ENCODE measurements at places on chromosomes 13 and 19. TPM values are rescaled to one million over a fixed set of nuclear protein-coding genes. Genes with fewer than 3 reads are reported as not detected.

GRCh38 chr13:98189841-98190505 lies 12.9 kb upstream of the RNF113B start:
- no peak for DNase-seq

GRCh38 chr13:77696879-77697216 lies 639 bp upstream of the SLAIN1 start:
- no peak for DNase-seq

- DNase-seq: no peak
Observed at GRCh38 chr13:45422731-45423292, 4.6 kb upstream of the SLC25A30 start.

DNA sequence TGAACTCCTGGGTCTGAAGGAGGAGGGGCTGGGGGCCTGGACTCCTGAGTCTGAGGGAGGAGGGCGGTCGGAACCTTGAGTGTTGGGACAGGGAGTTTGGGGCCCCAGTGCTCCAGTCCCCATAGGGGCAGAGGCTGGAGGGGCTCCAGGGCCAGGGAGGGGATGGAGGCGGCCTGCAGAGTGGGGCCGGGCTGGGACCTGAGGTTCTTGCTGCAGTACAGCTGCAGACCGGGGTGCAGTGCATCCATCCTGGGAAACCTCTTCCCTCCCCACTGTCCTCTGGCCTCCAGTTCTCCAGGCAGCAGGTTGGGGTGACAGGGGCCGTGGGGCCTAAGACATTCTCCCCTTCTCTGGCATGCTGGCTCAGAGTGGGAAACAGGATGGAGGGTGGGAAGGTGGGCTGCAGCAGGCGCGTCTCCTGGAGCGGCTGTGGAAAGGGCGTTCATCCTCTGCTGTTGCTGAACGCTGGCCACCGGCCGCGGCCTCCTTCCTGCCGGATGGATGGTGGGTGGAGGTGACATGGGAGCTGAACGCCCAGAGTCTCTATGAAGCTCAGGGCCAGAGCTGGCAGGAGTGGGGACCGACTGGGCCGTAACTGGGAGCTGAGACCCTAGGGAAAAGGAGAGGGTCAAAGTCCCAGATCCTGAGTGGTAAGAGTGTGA lies 1.6 kb downstream of the BRSK1 start:
- no peak for DNase-seq

DNA sequence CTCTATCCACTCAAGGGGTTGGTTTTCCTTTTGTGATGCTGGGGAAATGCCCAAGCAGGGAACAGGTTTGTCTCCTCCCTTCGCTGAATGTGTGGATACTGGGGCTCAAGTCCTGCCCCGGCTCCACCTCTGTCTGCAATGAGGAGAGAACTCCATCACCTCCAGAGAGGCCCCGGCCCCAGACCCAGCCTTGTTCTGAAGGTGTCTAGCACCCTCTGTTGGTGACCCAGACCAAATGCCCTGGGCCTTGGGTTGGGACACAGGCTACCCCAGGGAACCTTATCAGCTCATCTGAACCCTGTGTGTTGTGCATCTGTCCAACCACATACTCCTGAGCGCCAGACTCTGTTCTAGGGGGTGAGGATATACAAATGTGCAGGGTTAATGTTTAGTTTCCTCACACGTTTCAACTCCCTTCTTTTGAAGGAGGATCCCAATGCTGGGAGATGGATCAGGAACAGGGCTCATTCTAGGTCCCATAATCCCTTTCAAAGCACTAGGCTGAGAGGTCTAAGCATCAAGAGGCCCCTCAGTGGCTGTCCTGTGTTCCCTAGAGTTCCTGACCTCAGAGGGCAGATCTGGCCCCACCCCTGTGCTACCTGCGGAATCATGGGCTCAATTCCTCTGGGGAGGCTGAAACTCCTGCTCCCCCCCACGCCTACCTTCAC lies 112.5 kb upstream of the SLC7A1 start:
- peak; percentile 57 for DNase-seq

GRCh38 chr19:43768273-43769050 lies 12.3 kb downstream of the KCNN4 start:
- no peak for DNase-seq

DNA sequence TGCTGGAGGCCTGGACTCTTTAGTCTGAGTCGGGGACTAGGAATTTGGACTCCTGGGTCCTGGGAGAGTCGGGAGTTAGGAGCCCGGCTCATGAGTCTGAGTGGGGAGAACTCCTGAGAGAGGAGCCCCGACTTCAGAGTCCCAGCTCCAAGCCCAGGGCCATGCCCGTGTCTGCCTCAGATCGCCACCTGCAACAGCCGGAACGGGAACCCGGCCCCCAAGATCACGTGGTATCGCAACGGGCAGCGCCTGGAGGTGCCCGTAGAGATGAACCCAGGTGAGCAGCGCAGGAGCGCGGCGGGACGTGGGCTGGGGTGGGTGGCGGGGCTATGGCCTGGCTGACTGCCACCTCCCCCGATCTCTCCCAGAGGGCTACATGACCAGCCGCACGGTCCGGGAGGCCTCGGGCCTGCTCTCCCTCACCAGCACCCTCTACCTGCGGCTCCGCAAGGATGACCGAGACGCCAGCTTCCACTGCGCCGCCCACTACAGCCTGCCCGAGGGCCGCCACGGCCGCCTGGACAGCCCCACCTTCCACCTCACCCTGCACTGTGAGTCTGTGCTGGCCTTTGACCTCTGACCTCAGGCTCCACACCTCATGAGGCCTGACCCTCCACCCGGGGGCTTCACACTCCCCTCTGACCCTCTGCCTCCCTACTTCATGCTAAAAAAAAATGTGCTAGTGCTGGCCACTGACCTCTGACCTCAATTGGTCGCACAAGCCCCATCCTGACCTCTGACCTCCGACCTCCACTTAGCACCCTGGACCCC lies 4.4 kb downstream of the BCAM start:
- DNase-seq: no peak

DNA sequence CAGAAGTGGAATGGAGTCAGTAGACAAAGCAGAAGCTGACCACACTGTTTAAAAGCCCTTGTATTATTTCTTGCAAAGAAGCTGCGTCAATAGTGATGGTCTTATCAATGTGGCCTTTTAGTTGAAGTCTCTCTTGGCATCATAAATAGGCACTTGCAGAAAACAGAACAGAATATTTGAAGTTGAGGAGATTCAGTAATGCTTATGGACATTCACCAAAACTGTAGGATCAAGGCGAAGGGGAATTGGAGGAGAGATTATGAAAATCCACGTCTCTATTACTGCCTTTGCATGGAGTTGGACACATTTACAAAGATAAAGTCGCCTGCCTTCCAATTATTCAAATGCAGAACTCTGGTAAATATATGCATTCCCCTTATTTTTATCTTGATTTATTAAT lies 1482.8 kb downstream of the EFNB2 start:
- no peak for DNase-seq

The KLK4 gene
- total RNA-seq: not detected

The MATK gene
- total RNA-seq: 26.8 TPM

The ZNF66 gene
- total RNA-seq: 8.8 TPM

The CKM gene
- total RNA-seq: not detected

The GJA3 gene
- 0.75 TPM for total RNA-seq

The AP1M2 gene
- not detected for total RNA-seq

Measured in activated CD8-positive, alpha-beta memory T cell treated with anti-CD3 and anti-CD28 coated beads, Interleukin-2, amount 10 ng/mL, durations not matched to agents 7 days and 5 days (primary cell).